Activated naive CD8-positive, alpha-beta T cell treated with anti-CD3 and anti-CD28 coated beads, Interleukin-2, amount 50 U/mL, for 24 hours (primary cell): ENCODE measurements at places on chromosomes 5 and 9.

DNA sequence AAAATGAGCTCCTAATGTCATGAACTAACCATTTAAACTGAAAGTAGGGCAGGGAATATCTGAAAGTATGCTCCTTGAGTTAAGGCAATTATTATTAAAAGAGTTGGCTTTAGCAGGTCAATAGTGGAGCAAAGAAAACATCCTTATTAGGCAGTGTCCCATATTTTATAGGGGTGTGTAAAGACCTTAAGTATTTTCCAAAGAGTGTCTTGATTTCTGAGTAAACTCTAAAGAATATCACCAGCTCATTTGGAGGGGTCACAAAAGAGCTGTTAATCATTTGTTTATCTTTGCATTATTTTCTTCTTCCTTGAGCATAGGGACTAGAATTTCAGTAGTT is 109.3 kb downstream of the MUSK start:
- no peak for DNase-seq

DNA sequence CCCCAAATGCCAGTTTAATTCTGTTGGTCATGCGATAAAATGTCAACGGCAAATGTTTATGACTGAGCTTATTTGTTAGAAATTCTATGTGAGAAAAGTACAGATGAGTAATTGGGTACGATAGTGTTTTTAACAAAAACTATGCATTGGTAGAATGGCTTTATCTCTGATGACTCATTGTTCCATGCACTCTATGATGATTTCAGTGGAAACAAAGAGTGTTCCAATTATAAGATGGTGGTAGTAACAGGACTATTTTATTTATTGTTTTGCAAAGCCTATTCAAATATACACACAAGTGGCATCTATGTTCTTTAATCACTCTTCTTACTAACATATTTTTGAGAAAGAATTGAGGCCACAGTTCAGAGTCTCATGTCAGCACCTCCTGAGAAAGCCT is 353.7 kb upstream of the IRX2 start:
- no peak for DNase-seq

GRCh38 chr9:85505612-85506011 is 236.1 kb downstream of the AGTPBP1 start:
- no peak for DNase-seq

DNA sequence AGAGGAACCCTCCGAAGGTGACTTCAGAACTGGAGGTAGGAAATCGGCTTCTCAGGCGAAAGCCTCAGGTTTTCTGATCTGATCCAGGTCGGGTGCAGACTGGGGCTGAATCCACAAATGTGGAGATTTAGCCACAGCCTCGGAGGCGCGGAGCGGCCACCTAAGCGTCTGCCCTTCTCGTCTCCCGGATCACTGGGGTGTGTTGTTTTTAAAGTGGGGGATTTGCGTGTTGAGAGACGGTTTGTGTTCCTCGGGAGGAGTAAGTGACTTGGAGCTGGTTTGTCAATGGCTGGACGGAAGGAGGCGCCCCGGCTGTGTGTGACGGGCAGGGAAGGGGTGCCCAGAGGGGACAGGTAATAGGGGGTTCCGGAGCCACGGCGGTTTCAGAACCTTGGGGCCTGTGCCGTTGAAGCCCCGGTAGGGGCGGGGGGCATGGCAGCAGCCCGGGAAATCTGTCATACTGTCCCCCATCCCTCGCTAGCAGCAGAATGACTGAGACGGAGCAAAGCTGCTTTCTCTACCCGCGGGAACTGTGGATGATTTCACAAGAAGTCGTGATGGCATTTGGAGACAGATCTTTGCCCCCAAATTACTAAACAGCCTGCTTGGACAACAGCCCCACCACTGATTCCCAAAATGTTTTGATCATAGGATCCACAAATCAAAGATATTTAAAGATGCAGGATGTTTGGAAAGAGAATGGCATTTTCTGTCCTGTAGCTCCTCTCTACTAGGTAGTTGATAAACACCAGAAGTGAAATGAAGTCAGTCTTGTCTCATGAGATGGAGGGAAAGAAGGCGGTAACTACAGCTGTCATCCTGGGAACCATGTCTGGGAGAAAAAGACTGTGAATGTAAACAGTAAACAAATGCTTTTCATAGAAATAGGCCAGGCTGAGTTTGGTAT is 216.5 kb downstream of the PDZD2 start:
- DNase-seq = peak; percentile 12

DNA sequence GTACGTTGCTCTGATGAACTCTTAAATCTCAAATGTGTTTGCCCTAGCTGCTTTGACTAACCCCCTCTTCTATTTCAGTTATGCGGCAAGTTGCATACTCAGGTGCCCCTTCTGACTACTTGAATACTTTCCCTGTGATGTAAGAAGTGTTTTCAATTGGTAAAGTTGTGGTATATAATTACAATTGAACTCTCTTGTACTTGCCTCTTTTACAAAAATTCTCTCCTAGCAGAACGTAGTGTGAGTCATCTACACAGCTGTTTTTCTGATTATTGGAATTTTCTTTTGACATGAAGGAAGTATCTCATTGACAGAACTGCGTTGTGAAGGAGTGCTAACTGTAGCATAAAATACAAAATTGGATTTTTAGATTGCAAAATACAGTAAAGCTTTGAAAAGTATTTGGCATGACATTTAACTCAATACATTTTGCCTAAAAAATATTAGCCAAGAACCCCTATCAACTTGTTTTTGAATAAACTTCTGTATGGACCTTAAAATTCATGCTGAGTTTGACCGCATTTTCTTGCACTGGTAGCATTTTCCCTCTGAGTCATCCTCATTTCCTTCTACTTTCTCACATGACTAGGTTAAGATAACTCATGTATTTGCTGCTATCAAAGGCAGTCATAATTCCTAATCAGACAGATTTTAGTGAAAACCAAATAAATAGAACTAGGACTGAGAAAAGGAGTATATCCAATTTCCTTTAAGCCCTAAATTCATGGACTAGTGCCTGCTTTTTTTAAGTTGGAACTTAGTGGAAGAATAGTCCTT is 6.3 kb downstream of the CRHBP start:
- DNase-seq = no peak

DNA sequence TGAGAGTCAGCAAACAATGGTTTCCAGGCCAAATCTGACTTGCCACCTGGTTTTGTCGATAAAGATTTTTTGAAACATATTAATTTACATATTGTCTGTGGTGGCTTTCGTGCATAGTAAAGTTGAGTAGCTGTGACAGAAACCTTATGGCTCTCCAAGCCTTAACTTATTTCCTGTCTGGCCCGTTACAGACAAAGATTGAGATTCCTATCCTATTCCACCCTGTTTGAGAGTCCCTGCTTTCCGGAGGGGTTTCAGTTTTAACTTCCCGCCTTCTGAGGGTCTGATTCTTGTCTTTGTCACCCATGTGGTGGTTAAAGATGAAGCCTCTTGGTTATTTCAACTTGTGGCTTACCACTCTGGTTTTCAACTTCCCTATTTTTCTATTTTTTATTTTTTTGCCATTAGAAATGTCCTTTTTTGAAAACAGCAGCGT is 11.4 kb downstream of the OTULIN start:
- DNase-seq = no peak

DNA sequence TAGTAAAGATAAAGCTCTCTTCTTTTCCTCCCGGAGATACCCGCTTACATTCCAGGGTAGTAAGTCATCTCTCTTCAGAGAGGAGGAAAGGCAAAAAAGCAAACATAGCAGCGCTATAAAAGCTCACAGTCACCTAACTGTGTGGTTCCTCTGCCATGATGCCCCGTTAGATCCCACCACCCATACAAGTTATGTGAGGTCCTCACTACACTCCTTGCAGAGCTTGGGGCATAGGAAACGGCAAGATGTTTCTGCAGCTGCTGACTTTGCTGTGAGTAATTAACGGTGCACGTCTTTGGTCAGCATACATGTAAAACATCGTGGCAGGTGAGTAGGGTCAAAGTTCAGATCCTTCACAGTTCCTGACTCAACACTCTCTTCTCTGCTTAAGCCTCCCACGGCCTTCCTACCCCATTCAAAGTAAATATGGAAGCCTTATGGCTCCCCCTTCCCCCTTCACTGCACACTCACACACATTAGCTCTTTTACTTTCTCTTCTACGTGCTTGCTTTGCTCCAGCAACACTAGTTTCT is 218.9 kb downstream of the DIRAS2 start:
- DNase-seq = no peak

- DNase-seq = no peak
These were observed 180.5 kb upstream of the CLINT1 start for GRCh38 chr5:158039441-158039840.

DNA sequence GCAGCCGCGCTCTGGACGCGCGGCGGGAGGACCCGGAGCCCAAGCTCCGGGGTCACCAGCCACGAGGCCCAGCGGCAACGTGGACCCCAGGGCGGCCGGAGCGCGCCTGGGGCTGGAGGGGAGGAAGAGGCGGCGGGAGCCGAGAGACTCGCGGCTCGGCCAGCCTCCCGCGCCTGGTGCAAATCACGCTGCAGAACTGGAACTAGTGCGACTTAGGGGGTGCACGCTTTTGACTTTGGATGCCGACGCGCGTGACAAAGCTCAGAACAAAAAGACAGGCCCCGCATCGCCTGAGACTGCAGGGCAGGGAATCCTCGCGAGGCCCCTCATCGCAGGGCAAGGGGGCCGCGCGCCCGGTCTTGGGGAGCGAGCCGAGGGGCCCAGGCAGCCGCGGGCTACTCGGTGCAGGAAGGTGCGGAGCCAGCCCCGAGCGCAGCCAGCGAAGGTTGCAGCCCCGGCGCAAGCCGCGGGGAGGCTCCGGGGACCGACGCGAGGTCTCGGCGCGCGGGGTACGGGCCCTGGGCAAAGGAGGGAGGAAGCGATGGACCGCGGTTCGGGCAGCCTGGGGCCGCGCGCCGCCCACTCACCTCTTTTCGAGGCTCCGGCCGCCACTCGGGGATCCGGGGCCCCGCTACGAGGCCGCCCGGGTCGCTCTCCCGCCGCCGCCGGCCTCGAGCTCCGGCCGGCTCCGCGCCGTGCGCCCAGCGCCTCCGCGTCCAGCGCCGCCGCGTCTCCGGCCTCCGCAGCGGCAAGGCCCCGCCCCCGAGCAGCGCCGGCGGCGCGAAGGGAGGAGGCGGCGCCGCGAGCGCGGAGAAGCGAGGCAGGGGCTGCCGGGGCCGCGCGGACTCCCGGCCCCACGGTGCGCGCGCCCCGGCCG is at the start of gene GOLM1:
GOLM1 (minus strand) TSS at position 735 of the 877 bp plus-strand sequence. CDS start 20,238 bp downstream, outside the sequence.
- DNase-seq = peak; percentile 42

DNA sequence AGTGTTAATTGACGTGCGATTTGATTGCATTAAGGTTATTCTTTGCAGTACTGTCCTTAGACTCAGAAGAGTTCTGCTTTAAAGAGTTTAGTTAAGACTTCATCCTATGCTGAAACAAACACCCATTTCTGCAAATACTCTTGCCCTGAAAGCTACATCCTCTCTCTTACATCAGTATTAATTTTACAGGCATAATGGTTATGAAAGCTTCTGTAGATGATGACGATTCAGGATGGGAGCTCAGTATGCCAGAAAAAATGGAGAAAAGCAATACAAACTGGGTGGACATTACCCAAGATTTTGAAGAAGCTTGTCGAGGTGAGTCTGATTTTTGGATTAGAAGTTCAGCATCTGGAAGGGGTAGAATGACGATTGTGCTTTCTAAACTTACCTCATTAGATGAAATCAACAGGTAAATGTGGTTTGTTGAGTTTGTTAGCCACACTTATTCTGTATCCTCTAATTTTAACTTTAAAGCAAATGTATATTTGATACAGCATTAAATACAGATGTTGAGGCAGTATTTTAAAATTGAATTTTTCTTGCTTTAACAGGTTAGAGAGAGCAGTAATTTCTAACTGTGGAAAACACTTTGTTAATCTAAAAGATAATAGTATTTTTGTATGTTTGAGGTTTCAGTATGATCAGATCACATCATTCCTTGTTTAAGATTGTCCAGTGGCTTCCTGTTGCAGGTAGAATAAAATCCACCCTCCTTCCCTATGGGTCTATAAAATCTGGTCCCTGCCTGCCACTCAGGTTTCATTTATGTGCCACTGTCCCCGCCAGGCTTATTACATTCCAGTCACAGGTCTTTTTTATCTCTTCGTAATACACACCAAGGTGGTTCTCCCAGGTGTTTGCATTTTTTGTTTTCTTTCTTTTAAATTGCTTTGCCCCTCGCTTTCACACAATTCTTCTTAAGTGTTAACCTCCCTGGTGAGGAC is 1.3 kb downstream of the NAA35 start:
- no peak for DNase-seq

GRCh38 chr5:149344151-149344550 is 1.1 kb upstream of the GRPEL2 start:
- no peak for DNase-seq

DNA sequence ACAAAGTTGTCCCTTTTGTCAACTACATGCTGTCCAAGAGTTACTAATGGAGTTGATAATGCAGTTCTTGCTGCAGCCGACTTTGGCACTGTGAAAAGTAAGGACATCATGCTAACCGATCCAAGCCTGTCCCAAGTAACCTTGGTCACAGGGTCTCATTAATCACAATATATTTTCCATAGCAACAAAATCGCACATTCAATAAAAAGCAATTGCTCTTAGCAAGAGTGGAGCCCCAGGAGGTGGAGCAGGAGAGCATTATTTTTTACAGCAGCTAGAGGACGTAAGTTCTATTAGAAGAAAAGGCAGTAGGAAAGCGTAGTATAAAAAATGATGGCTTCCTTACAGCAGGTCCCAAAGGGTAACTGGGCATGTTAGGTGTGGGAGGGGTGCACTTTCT is 570.3 kb downstream of the EBF1 start:
- DNase-seq = no peak

GRCh38 chr5:113806250-113806649 is 292.8 kb downstream of the YTHDC2 start:
- no peak for DNase-seq

- DNase-seq = no peak
These were observed 323.2 kb upstream of the CCNH start for GRCh38 chr5:87735923-87736322.

DNA sequence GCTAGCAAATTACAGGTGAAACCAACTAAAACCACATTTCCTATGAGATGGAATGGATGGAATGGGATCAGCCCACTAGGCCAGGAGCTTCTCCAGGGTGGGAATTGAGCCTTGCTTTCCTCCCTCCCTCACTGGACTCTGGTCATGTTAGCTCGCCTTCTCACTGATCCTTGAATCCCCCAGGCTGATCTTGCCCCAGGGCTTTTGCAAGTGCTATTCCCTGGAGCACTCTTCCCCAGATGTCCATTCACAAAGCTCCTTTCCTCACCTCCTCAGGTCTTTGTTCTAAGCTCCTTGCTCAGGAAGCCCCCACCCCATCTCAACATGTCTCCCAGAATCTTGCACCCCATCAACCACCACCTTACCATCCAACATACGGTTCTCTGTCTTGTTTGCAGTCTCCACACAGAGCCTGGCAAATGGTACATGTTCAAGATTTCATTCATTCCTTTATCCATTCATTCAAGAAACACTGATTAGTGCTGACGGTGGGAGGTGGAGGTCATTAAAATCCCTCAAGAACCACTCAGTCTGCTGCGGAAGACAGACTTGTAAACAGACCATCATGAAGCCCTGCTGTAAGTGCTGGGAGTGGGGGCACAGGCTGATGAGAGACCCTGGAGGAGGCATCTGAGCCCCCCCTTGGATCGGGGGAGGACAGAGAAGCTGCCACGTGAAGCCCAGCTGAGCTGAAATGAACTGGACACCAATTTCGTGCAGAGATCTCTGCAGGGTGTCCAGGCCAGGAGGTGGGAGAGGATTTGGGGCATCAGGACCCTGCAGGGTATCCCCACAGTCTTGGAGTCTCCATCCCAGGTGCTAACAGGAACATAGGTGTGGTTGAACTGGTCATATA is 141.7 kb downstream of the BARX1 start:
- no peak for DNase-seq
